ENCODE measurements at places on chromosomes 16 and 17. TPM values are rescaled to one million over a fixed set of nuclear protein-coding genes. Genes with fewer than 3 reads are reported as not detected.

GRCh38 chr16:12961626-12962025 is 60.2 kb downstream of the SHISA9 start:
- no peaks in the 10 kb centered on the region for H3K4me1 ChIP-seq
- H3K27ac ChIP-seq: no peak overlapping the region
- H3K36me3 ChIP-seq: no peaks in the 10 kb centered on the region
- H3K4me3 ChIP-seq: no peak overlapping the region
- no peaks in the 10 kb centered on the region for H3K27me3 ChIP-seq

- no peaks in the 10 kb centered on the region for H3K4me1 ChIP-seq
- no peak overlapping the region for H3K27ac ChIP-seq
- H3K27me3 ChIP-seq: no peaks in the 10 kb centered on the region
- no peak for DNase-seq
These were observed 138.4 kb downstream of the PRKCB start for GRCh38 chr16:23974223-23974622.

GRCh38 chr16:35750701-35751104 is 2291.3 kb downstream of the TP53TG3F start:
- no peak overlapping the region for H3K27ac ChIP-seq
- DNase-seq: no peak
- no peak overlapping the region for H3K4me3 ChIP-seq

DNA sequence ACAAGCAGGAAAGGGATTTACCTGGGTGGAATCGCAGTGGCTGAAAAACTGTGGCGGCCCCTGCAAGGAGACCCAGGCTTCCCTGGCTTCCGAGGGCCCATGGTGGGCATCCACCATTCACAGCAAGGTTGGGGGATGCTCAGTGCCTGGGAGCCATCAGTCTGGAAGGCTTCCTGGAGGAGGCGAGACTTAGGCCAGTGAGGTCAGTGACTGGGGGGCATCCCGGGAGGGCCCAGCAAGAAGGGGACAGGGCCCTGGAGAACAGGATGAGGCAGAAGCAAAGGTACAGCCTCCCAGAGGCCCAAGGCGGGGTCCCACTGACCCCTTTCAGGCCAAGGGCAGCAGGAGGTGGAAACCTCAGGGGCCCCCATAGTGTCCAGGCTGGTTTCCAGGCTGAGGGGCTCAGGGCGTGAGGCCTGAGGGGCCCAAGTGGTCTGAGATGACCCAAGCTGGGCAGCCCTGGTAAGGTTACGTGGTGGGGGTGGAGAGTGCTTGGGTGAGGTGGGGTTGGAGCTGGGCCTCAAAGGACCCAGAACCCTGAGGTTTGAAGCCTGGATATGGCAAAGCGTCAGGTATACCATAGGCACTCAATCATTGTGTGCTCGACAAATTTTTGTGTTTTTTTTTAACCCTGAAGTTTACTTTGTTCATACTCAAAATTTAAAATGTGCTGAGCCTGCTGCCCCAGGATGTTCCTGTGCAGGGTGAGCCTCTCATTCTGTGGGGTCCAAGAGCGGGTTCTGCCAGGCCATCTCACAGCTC is 15.8 kb upstream of the SRRM2 start:
- H3K27me3 ChIP-seq: no peaks in the 10 kb centered on the region
- no peak overlapping the region for H3K4me3 ChIP-seq
- DNase-seq: no peak
- no peak overlapping the region for H3K27ac ChIP-seq

- no peak overlapping the region for H3K27ac ChIP-seq
- H3K4me1 ChIP-seq: no peaks in the 10 kb centered on the region
- no peaks in the 10 kb centered on the region for H3K36me3 ChIP-seq
These were observed 20.2 kb upstream of the OR3A1 start for GRCh38 chr17:3318336-3318735.

Gene MYH8
- total RNA-seq: not detected

Gene CCL16
- total RNA-seq: not detected

Gene SLC6A4
- not detected for total RNA-seq
